ENCODE measurements at places on chromosomes 12 and 14.
A peak's percentile ranks its signal among the peaks of the same experiment; 100 is the strongest.

- DNase-seq, result no peak
These were observed 381.0 kb downstream of the LRIG3 start for GRCh38 chr12:58539295-58539694.

GRCh38 chr12:109097140-109097434 lies 310 bp upstream of the UNG start:
- DNase-seq, result no peak

DNA sequence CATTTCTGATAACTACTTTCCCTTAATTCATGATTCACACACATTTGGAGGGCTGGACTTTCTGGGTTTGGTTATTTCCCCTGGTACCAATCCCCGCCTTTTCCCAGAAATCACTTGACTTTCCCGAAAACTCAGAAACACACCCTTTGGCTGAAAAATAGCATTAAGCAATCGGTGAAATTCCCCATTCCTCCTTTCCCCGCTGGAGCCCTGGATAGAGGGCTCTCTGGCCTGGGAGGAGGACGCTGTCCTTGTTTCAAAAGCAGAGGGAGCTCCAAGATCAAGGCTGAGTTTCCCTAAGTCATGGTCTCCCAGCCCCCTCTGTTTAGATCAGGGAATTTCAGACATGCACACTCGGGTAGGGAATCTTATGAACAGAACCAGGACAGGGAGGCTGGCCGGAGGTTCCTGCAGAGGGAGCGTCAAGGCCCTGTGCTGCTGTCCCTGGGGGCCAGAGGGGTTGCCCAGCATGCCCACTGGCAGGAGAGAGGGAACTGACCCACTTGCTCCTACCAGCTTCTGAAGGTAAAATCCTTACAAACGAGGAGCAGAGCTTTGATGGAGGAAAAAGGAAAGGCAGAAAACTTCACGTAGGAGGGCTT lies at the start of gene C1S:
TSS of gene C1S (plus strand) at position 366 of the 602 bp plus-strand sequence. CDS start 1,195 bp downstream, outside the sequence.
- DNase-seq, result no peak

DNA sequence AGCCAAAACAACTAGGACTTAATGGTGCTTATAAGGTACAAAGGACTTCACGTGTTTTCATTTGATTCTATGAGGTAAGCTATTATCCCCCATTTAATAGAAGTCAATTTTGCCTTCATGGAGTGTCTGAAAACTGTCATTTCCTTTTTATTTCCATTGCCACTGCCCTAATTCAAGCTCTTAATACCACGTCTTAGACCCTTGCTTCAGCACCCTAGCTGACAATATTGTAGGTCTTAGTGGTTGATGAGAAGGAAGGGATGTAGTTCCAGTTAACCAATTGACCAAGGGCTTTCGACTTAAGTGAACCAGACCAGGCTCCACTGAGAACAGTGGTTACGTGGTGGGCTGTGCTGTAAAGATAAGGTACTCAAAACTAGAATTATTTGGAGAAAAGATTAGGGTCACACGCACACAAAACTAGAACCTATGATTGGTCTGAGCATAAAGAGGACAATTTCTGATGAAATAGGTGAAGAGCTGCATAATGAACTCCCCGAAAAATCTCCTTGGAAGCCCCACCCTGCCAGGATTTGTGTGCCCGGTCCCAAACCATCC lies 9.6 kb upstream of the ASIC1 start:
- DNase-seq, result no peak

DNA sequence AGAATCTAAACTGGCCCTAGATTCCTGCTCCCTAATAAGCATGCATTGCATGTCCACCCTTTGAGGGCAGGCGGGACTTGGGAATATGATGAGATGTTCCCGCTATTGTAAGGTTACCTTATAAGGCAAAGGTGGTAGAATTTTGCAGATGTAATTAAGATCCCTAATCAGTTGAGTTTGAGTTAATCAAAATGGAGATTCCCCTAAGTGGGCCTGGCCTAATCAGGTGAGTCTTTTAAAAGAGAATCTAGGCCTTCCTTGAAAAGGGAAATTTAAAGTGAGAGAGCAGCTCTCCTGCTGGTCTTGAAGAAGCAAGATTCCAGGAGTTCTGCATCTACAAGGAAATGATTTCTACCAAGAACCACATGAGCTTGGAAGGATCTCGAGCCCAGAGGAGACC lies 83.4 kb downstream of the DICER1 start:
- no peak for DNase-seq

DNA sequence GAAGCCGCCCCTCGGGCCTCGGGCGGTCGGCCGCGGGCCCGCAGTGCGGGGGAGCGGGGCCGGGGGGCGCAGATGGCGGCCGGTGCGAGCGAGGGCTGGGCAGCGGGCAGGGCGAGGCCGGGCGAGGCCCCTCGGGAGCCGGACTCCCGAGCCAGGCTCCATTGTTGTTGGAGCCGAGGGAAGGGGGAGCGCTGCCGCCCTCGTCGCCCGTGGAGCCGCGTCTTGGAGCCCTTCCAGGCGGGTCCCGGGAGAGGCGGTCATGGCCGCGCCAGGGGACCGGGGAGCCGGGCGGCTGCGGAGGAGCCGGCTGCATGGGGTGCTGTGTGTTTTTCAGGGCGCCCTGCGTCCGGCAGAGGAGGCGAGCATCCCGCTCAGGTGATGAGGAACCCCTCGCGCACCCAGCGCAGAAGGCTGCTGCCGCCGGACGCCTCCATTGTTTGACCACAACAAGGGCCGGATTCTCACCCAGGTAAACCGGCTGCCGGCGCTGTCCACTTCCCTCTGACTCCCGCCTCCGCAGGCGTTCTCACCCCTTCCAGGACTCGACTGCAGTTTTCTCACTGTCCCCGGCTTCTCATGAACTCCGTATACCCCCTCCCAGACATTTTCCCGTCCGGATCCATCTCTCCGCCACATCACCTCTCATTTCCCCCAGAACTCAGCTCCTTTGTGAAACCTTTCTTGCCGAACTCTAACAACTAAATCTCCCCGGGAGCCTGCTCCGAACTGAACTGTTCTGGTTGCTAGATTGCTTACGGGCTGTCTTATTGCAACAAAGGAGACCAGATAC lies 732 bp downstream of the ZNF664 start:
- no peak for DNase-seq

DNA sequence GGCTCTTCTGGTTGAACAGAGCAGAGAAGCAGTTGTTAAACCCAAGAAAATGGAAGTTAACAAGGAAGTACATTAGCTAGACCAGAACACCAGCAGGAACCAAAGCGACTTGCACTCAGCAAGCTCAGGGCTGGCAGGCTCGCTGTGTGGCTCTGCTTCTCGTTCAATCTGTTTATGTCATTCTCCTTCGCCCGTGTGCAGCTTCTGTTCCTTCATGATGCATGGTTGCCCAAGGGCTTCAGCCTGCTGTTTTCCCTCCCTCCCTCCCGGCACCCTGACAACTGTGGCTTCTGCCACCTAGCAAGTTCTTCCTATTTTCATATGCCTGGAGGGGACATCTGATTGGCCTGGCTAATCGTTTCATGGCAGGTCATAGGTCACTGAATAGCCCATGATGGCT lies 25.3 kb downstream of the PIGH start:
- no peak for DNase-seq

- DNase-seq, result no peak
These were observed 904.3 kb downstream of the NRXN3 start for GRCh38 chr14:79074510-79074909.

- DNase-seq, result no peak
These were observed 8.9 kb downstream of the APAF1 start for GRCh38 chr12:98653866-98654493.

- no peak for DNase-seq
These were observed 74.6 kb upstream of the BBS10 start for GRCh38 chr12:76422543-76423438.

DNA sequence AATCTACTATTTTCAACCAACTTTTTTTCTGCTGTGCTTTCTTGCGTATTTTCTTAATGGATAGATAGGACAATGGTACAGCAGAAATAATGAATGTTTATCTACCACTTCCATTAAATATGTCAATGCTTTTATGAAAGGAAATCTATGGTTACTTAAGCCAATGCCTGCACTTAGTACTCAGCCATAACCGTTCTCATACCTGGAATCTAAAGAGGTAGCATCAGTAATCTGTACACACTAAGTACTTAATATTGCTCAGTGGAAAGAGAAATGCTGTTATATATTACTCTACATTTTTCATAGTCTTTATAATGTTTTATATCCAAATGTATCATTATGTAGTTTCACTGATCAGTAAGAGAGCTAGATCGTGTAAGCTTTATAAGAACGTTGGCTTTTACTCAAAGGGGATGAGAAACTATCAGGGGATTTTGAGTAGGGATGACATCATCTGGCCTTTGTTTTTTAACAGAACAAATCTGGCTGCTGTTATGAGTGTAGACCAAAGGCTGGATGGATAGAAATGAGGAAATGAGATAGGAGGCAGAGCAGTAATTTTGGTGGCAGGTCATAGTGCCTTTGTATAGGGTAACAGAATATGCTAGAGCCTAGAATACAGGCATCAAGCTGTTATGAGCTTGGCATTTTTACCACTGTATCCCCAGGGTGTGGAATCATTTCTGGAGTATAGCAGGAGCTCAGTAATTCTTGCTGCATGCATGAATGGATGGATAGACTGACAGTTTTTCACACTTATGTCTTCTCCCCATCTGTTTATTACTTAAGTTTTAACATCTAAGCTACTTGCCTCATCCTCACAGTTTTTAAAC lies 34.0 kb downstream of the ALG10B start:
- DNase-seq, result no peak

DNA sequence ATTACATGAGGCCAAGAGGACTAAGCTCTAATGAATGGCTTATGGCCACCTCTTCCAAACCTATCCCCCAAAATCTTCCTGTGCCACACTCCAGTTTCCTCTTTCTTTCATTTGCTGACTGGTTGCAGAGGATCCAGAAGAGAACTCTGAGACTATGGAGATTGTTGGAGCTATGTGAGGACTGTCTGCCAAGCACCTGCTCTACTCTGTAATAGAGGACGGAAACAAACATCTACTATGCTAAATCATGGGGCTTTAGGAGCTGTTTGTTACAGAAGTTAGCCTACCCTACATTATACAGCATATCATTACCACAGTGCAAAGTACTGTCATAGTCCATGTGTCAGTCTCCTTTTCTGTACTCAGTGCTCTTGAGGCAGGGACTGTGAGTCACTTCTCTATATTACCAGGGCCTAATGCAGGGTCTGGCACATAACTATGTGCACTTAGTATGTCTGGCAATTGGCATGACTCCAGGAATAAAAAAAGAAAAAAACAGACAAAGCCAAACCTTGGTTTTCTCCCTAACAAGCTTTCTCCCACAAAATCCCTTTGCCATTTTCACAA lies 95.1 kb downstream of the RPAP3 start:
- DNase-seq, result no peak

DNA sequence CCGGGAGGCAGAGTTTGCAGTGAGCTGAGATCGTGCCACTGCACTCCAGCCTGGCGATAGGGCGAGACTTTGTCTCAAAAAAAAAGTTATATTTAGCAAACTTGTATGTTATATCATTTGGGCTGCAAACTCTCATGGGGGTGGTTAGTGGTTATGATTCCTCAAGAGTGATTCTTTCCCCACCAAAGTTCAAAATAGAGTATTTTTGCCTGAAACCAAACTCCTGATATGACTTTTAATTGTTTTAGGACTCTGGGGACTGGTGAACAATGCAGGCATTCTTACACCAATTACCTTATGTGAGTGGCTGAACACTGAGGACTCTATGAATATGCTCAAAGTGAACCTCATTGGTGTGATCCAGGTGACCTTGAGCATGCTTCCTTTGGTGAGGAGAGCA lies 18.6 kb downstream of the HSD17B6 start:
- no peak for DNase-seq

DNA sequence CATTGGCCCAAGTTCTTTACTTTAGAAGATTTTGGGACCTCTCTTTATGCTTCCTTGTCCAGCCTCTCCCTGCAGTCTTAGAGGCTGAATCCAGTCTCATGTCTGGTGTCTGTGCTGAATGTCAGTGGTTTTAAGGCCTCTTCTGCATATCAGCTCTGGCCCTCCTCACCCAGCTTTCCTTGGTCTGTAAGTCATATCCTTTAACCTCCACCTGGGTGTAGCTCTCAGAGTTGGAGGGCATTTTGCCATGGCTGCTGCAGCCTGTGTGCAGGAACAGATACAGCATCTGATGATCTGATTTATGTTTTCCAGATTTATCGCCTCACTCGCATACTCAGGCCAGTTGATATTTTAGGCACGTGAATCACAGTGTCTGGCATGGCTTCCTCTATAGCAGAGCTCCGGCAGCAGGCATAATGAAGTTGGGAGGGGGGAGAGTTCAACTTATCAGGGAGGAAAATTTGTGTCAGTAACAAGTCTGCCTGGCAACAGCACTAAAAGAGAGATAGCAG lies 335.0 kb downstream of the PCNX1 start:
- no peak for DNase-seq

DNA sequence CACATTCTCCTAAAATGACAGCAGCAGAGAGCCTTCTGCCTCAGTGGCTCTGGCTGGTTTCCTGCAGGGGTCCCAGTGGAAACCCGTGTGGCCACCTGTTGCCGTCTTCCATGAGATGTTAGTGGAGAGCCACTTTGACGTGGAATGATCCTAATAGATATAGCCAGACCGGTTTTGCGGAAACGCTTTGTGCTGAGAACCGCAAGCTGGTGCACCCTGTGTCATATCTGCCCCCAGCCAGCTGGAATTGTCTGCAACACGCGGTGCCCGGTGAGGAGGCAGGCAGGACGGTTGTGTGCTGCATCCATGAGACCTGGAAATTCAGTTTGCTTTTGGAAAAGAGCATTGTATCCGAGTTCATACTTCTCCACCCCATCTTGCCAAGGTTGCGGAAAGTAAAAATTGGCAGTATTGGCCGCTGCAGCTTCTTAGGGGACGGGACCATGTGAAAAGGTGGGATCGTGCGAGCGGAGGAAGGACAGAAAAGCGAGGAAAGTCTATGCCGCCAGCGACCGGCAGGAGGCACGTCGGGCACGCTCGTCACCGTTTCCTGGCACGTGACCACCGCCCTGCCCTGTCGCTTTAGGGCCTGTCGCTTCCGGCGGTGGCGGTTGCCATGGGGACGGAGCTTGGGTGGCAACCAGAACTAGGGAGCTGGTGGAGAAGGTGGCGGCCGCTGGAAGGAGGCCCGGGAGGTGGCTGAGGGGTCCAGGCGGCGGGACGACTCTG lies at the start of gene CFAP251:
TSS of gene CFAP251 (plus strand) at position 643 of the 729 bp plus-strand sequence. CDS start 2,714 bp downstream, outside the sequence.
- DNase-seq, result peak; percentile 96

- no peak for DNase-seq
These were observed 85.9 kb downstream of the CRADD start for GRCh38 chr12:93762912-93763553.

GRCh38 chr12:70663838-70664237 lies 26.6 kb upstream of the PTPRB start:
- DNase-seq, result no peak

DNA sequence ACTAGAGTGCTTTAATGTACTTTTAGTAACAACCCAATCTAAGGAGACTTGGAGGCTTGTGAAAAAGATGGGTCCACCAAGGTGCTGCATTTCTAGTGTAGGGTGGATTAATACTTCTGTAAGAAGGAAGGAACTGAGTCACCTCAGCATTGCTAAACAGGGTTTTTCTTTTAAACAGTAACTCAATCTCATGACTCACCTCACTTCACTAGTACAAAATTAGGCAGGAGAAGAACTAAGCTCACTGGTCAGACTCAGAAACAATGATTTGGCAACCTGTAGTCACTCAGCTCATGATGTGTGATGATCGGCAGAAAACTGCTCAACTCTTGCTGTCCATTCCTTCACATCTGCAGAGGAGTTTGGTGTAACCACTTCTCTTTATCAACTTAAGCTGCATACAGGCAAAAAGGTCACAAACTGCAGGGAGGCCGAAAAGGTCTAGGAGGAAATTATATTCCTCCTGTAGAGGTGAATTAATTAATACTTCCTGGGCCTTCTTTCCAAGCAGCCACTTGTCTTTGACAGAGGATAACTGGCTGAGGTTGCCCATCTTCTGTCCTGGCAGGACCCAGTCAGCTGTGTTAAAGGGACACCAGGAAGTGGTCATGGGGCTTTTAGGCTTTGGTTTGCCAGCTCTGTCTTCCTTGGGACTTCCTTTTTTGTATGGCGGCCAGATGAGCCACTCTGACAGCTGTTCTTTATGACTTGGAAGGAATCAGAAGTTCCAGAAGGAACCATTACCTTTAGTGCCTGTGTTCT lies 466.9 kb downstream of the FUT8 start:
- DNase-seq, result no peak
